Neural crest cell (in vitro differentiated cells): ENCODE measurements at places on chromosomes 3 and 15.

DNA sequence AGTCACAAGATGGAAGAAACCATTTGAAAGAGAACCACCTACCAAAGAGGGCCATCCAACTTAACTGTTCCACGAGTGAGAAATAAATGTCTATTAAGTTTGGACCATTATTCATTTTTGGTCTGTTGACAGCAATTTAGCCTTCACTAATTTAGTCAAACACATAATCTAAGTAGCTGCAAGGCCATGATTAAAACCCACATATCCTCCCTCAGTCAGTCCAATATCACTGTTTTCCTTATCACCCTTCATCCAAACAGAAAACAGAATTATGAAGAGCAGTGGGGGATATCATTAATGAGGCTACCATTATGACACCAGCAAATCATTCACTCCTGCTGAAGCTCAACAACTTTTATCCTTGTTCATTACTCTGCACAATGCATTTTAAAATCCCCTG, 52.0 kb downstream of the PIK3CB start:
- no peak for DNase-seq

GRCh38 chr15:74789171-74789631, 7.3 kb downstream of the CSK start:
- DNase-seq, result no peak

GRCh38 chr3:169295912-169296570, 367.5 kb downstream of the MECOM start:
- no peak for DNase-seq

GRCh38 chr15:48360841-48361240, 29.6 kb downstream of the DUT start:
- no peak for DNase-seq

DNA sequence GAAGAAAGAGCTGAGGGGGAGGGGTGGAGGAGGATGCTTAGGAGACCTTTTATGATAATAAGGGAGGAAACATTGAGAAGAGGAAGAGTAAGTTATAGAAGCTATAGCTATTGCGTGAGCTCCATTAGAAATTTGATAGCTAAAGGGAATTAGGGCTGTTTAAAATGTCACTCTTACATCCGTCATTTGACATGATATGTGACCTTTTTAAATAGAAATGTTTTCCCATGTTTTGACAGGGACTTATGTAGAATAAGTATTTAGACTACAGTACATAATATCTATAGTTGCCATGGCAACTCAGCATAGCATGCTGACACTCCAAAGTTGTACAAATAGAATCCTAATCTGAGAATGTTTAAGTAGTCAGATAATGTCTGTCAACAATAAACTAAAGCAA, 19.2 kb downstream of the RAD51 start:
- no peak for DNase-seq

DNA sequence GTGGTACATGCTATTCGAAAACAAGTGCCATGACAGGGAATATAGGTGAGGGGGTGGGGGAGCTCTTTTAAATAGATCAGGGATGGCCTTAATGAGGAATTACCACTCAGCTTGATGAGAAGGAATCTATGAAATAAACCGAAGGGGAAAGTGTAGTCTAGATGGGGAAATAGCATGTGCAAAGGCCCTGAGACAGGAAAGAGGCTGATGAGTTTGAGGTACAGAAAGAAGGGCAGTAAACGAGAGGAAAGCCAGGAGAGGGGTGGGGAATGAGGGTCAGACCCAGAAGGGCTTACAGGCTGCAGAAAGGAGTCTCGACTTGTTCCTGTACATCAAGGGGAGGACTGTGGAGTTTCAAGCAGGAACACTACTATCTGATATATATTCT, 12.2 kb downstream of the ATP2B2 start:
- no peak for DNase-seq

DNA sequence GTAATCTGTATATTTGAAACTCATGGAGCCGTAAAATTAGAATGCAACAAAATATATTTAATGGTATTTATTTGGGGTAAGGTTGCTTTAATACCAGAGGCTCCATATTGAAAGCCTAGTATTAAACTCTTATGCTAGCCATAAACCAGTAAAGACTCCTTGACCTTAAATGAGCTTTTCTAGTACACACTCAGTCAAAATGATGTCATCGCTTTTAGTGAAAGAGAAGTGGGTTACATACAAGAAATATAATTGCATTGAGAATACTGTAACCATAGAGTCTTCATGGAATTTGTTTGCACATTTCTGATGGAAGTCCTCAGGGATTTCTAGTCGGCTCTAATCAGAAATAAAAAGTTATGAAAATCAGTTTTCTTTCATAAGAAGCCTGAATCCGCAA, 757.6 kb downstream of the GBE1 start:
- no peak for DNase-seq

DNA sequence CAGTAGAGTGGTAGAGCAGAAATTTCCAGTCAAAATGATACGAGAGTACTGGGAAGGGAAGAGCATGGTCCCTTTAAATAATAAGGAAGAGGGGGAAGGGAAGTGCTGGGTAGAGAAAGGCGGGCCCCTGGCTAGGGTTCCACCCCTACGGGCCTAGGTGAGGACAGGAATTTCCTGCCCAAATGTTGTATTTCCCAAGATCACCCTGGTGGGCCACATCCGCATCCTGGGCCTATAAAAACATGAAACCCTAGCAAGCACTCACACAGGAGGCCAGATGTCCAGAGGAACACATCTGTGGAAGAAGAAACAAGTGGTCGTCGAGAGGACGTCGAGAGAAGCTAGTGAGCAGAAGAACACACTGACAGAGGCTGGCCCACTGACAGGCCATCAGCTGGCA, 661.2 kb downstream of the SQOR start:
- no peak for DNase-seq

- DNase-seq, result no peak
Observed at GRCh38 chr3:196749125-196749524, 9.5 kb downstream of the PAK2 start.

GRCh38 chr3:47265725-47266428, 16.7 kb downstream of the KIF9 start:
- no peak for DNase-seq
